ENCODE measurements at places on chromosomes 6 and 20.

GRCh38 chr6:74250161-74250818, 554.3 kb downstream of the CD109 start:
- H3K4me1 ChIP-seq: no peaks in the 10 kb centered on the region
- H3K4me3 ChIP-seq: no peak overlapping the region
- no peaks in the 10 kb centered on the region for H3K27me3 ChIP-seq
- no peak for DNase-seq
- no peaks in the 10 kb centered on the region for H3K36me3 ChIP-seq

DNA sequence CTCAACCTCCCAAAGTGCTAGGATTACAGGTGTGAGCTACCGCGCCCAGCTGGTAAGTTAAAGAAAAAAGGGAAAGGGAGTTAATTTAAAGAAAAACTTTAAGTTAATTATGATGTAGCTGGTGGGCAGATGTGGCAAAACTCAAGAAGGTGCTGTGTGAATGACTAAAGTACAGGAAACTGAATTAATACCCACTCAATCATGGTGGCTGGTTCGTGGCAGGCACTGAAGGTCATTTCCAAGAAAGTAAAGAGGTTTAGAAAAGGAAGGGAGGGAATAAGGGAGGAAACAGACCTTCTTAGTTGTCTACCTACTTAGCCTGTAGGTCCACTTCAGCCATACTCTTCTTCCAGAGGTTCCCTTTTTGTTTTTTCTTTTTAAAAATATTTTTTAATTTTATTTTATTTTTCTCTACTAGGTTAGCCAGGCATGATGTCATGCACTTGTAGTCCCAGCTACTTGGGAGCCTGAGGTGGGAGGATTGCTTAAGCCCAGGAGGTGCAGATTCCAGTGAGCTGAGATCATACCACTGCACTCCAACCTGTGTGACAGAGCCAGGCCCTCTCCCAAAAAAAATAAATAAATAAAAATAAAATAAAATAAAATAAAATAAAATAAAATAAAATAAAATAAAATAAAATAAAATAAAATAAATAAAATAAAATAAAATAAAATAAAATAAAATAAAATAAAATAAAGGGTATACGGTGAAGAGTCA, 11.9 kb upstream of the TGM3 start:
- H3K27ac ChIP-seq: no peak overlapping the region
- no peak for DNase-seq
- H3K36me3 ChIP-seq: no peaks in the 10 kb centered on the region
- H3K4me3 ChIP-seq: no peak overlapping the region

DNA sequence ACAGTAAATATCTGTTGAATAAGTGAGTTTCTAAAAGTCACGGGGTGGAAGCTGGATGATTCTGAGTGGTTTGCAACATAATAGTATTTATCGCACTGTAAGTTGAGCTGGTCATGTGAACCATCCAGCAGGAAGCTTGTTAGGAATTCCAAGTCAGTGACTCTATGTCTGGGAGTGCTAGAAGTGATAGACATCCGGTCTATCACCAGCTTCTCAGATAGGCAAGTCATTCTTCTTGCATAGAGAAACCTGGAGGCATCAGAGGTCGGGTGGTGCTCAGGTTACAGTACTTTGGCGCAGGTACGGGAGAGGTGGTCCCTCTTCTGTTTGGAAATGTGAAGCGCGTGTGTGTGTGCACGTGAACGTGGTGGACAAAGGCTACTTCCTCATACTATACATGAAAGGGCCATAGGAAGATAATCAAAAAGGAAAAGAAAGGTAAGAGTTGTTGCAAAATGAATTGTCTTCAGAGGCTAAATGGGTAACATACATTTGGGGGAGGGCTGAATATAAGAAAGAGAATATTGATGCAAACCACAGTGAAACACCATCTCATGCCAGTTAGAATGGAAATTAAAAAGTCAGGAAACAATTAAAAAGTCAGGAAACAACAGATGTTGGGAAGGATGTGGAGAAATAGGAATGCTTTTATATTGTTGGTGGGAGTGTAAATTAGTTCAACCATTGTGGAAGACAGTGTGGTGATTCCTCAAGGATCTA, 299.3 kb upstream of the ZFP64 start:
- no peak overlapping the region for H3K27ac ChIP-seq
- H3K4me3 ChIP-seq: no peak overlapping the region
- DNase-seq: no peak
- H3K4me1 ChIP-seq: no peaks in the 10 kb centered on the region

DNA sequence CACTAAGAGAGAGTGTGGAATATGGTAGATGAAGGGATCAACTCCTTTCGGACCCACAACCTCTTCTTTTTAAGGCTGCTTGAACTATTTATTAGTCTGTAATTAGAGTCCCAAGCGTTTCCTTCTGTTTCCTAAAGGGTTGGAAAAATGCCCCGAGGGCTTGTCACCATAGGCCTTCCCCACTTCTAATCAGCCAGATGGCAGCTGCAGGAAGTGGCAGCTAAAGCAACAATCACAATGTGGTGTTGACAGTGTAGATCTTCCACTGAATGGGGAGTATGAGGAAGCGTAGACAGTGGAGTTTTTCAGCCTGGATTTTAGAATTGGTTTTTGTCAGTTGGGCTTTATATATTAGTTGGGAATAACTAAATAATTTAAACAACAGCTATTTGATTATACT, 40.6 kb downstream of the SLC35D3 start:
- H3K27ac ChIP-seq: no peak overlapping the region
- no peak for DNase-seq
- H3K27me3 ChIP-seq: peaks cover 3% of the 10 kb centered on the region
- no peak overlapping the region for H3K4me3 ChIP-seq
- no peaks in the 10 kb centered on the region for H3K36me3 ChIP-seq
- peaks cover 5% of the 10 kb centered on the region for H3K4me1 ChIP-seq

GRCh38 chr20:39674842-39675241, 712.7 kb downstream of the DHX35 start:
- no peaks in the 10 kb centered on the region for H3K27me3 ChIP-seq
- H3K27ac ChIP-seq: no peak overlapping the region
- H3K4me3 ChIP-seq: no peak overlapping the region
- H3K4me1 ChIP-seq: no peaks in the 10 kb centered on the region

- H3K27ac ChIP-seq: no peak overlapping the region
- peaks cover 17% of the 10 kb centered on the region for H3K4me1 ChIP-seq
- H3K27me3 ChIP-seq: no peaks in the 10 kb centered on the region
- no peaks in the 10 kb centered on the region for H3K36me3 ChIP-seq
- no peak overlapping the region for H3K4me3 ChIP-seq
Measured at GRCh38 chr6:157534134-157534871, 153.3 kb downstream of the ZDHHC14 start.

Measured in K562 (cell line).